Aorta (tissue), 5 donors: ENCODE measurements at places on chromosomes 6 and 20.

DNA sequence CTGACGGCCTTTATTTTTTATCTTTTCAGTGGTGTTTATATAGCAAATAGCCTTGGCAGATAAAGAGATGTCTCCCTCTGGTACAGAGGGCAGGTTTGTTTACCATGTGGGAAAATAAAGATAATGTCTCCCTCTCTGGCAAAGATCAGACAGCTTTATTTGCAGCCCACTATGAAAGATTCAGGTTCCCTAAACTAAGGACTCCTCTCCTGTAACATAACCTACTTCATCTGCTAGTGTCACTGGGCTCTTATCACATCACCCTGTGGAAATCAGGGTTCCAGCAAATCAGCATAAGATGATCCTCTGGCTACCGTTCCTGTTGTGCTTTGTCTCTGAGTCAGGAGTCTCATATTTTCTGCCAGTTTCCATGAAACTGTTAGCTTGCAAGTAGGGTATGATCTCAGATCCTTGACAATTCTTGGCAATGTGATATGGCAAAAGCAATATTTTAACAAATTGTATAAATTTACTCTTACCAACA lies 3.1 kb downstream of the FBXL4 start:
- no peak for DNase-seq

- no peak for DNase-seq
Measured at GRCh38 chr6:154379585-154379984, 23.0 kb upstream of the IPCEF1 start.

- no peak for DNase-seq
Measured at GRCh38 chr20:62160253-62160652, 16.7 kb downstream of the SS18L1 start.

- DNase-seq, result no peak
Measured at GRCh38 chr6:126252154-126252553, 87.8 kb upstream of the CENPW start.

GRCh38 chr20:34112600-34113101 lies 608 bp upstream of the EIF2S2 start:
- DNase-seq, result no peak
